ENCODE measurements at places on chromosomes 3 and 15. TPM values are rescaled to one million over a fixed set of nuclear protein-coding genes. Genes with fewer than 3 reads are reported as not detected.

The TERC gene
- total RNA-seq, result 17.6 TPM

The DUOX2 gene
- total RNA-seq, result 0.02 TPM

The PAK6 gene
- 1.6 TPM for total RNA-seq

The UPK1B gene
- not detected for total RNA-seq

The CADM2 gene
- total RNA-seq, result 25.0 TPM

The DPPA2 gene
- not detected for total RNA-seq

DNA sequence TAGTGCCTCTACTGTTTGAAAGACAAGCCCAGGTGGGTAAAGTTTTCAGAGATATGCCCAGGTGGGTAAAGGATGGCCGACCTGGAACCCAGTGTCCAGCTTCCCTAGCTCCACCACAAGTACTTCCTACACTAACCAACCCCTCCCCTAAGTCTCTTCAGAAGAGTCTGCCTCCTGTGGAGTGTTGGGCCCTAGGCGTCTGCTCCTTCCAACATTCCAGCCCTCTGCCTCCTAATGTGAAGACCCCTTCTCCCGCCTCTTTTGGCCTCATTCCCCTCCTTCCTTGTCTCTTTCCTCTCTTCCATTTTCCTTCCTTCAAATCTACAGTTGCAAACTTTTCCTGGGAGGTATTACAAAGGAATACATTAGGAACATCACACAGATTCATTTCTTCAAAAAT lies 38.6 kb downstream of the CNTN3 start:
- DNase-seq, result no peak

- DNase-seq, result no peak
Measured at GRCh38 chr3:119301662-119302061, 7.5 kb downstream of the ARHGAP31 start.

- DNase-seq, result no peak
Measured at GRCh38 chr15:80315289-80315987, 63.4 kb upstream of the CTXND1 start.

- DNase-seq, result no peak
Measured at GRCh38 chr3:71542521-71543370, 40.8 kb downstream of the FOXP1 start.

DNA sequence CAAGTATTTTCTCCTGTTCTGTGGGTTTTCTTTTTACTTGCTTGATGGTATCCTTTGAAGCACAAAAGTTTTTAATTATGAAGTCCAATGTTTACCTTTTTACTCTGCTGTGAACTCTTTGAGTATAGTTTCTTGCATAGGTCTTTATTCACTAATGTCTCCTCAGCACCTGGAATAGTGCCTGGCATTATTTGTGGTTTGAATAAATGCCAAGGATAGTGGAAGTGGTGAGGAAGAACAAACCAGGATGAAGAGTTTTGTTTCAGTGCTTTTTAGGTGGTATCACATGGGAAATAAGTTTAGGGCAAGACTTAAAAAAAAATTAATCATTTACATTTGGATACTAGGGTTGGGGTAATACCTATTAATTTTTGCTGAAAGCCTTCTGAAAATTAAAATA lies 25.7 kb downstream of the GPD1L start:
- no peak for DNase-seq

GRCh38 chr3:59839283-59839682 lies 789.5 kb upstream of the CFAP20DC start:
- DNase-seq, result no peak

GRCh38 chr15:84886211-84886983 lies 1.9 kb downstream of the SLC28A1 start:
- DNase-seq, result no peak

DNA sequence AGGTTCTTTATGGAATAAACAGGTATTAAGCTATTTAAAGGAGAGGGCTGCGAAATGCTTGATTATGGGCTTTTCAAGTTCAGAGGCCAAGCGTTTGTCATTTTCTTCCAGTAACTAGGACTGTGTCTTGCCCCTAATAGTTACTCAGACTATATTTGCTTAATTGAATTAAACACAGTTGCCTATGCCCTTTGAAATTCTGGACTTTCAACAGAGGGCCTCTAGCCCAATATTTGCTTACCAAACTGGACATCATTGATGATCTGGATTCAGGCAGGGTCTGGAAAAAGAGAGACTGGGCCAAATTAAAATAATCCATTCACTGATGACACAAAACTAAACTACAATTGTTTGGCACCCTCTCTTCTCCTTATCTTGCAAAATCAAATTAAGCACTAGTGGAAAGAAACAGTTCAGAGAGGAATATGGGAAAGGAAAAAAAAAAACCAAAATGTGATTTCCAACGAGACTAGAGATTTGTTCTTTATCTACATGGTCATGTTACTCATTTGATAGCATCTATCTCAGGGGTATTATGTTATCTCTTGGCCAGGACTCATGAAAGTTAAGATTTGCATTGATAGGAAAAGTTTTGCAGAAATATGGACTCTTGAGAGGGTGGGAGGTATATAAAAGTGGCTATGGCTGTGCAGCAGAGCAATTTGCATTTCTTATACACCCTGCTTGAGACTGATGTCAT lies 75.1 kb upstream of the TSEN2 start:
- no peak for DNase-seq

GRCh38 chr15:48733615-48734014 lies 77.3 kb downstream of the CEP152 start:
- DNase-seq, result no peak

- DNase-seq, result no peak
Measured at GRCh38 chr3:155321418-155321817, 27.9 kb upstream of the STRIT1 start.

DNA sequence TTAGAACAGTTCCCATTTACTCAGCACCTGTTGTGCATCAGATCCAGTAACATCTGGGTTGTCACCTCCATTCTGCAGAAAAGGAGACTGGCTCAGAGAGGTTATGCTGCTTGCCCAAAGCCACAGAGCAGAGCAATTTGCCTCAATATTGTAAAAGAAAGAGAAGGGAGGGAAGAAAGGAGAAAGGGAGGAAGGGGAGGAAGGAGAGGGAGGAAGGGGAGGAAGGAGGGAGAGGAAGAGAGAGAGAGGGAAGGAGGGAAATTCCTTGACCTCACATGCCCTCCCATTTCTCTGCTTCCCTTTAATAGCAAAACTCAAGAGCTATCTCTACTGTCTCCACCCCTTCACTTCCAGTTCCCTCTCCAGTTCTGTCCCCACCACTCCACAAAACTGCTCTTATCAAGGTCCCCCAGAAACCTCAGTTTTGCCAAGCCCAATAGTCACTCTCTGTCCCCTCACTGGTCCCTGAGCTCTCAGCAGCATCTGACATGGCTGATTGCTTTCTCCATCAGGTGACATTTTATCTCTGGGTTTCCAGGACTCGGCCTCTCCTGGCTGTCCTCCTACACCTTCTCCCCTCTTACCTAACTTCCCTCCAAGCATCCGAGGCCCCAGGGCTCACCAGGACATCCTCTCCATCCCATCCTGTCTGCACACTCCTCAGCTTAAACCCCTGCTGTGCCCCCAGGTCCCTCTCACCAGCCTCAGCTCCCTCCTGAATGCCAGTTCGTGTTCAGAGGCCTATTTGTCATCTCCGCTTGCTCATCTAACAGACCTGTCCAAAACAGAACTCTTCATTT lies 104.7 kb upstream of the LINGO1 start:
- DNase-seq, result no peak

All from NCI-H460 (cell line).